Right lobe of liver (tissue), 6 donors: ENCODE measurements at places on chromosomes 1 and 21. TPM values are rescaled to one million over a fixed set of nuclear protein-coding genes. Genes with fewer than 3 reads are reported as not detected.

- H3K4me3 ChIP-seq = no peak overlapping the region
- no peak for DNase-seq
- H3K27me3 ChIP-seq = no peaks in the 10 kb centered on the region
- H3K4me1 ChIP-seq = no peaks in the 10 kb centered on the region
- no peak overlapping the region for H3K27ac ChIP-seq
- H3K36me3 ChIP-seq = no peaks in the 10 kb centered on the region
These were observed 32.4 kb upstream of the SERTAD4 start for GRCh38 chr1:210200124-210200736.

- H3K27ac ChIP-seq = no peak overlapping the region
- no peaks in the 10 kb centered on the region for H3K27me3 ChIP-seq
- peaks cover 11% of the 10 kb centered on the region for H3K4me1 ChIP-seq
- no peaks in the 10 kb centered on the region for H3K36me3 ChIP-seq
- H3K4me3 ChIP-seq = no peak overlapping the region
These were observed 67.3 kb downstream of the LAMC1 start for GRCh38 chr1:183090391-183091006.

GRCh38 chr1:55288245-55288644, 73.1 kb upstream of the USP24 start:
- no peaks in the 10 kb centered on the region for H3K4me1 ChIP-seq
- no peak overlapping the region for H3K27ac ChIP-seq
- H3K4me3 ChIP-seq = no peak overlapping the region
- DNase-seq = no peak
- no peaks in the 10 kb centered on the region for H3K27me3 ChIP-seq
- H3K36me3 ChIP-seq = no peaks in the 10 kb centered on the region

- H3K27me3 ChIP-seq = no peaks in the 10 kb centered on the region
- H3K27ac ChIP-seq = peak overlapping the region; percentile 58
- H3K36me3 ChIP-seq = no peaks in the 10 kb centered on the region
- no peak overlapping the region for H3K4me3 ChIP-seq
- no peaks in the 10 kb centered on the region for H3K4me1 ChIP-seq
These were observed 134.8 kb downstream of the FGGY start for GRCh38 chr1:59431566-59432294.

DNA sequence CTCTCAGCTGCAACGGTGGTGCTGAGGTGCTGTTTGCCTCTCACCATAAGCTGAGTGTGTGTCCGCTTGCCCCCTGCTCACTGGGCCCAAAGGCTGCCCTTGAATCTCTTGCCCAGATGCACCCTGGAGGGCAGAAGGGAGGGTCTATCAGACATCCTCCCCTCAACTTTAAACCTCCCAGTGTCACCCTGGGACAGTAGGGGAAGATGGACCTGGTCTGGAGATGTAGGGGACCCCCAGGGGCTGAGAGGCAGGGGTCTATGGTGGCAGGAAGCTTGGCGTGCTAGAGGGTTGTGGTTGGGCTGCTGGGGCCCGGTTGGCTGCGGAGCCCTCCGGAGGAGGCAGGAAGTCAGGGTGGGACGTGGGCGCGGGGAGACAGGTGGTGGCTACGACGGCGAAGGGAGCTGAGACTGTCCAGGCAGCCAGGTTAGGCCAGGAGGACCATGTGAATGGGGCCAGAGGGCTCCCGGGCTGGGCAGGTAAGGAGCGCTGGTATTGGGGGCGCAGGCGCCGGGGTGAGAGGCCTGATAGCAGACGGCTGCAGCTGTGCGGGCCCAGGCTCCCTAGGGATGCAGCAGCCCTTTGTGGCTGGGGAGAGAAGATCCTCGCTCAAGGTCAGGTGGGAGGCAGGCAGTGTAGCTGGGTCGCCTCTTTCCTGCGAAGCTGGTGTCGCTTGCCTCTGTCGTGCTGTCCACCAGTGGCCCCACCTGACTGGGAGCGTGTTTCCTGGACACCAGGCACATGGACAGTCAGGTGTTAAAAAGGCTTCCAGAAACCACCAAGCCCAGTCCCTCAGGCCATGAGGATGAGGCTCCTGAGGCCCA, at the start of gene LCK:
TSS of gene LCK (plus strand) at position 373 of the 824 bp plus-strand sequence. CDS start 23,065 bp downstream, outside the sequence.
- H3K27me3 ChIP-seq = no peaks in the 10 kb centered on the region
- peak within 1 kb of the TSS; percentile 36 for H3K27ac ChIP-seq
- H3K36me3 ChIP-seq = no peaks in the 10 kb centered on the region
- H3K4me3 ChIP-seq = no peak within 1 kb of the TSS
- DNase-seq = peak; percentile 53

DNA sequence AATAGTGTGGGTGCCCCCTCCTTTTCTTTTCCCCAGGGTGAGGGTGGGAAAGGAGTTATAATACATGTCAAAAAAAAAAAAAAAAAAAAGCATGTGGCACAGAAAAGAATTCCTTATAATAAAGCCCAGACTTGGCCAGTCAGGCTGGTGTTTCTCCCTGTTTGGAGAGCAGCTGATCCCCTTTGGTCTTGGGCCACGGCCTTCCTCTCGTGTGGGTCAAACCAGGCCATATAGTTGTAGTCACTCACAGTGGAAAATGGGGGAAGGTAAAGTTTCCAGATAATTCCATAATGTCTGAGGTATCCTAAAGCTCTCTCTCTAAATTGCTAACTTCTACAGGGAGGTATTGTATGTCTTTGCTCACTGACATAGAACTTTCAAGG, 22.0 kb downstream of the CLIC6 start:
- H3K4me3 ChIP-seq = no peak overlapping the region
- no peak for DNase-seq
- no peaks in the 10 kb centered on the region for H3K36me3 ChIP-seq
- H3K27ac ChIP-seq = no peak overlapping the region
- no peaks in the 10 kb centered on the region for H3K27me3 ChIP-seq

- H3K4me3 ChIP-seq = no peak overlapping the region
- no peaks in the 10 kb centered on the region for H3K4me1 ChIP-seq
- no peak for DNase-seq
- no peaks in the 10 kb centered on the region for H3K27me3 ChIP-seq
- no peak overlapping the region for H3K27ac ChIP-seq
These were observed 57.3 kb downstream of the SDCCAG8 start for GRCh38 chr1:243312952-243313634.

DNA sequence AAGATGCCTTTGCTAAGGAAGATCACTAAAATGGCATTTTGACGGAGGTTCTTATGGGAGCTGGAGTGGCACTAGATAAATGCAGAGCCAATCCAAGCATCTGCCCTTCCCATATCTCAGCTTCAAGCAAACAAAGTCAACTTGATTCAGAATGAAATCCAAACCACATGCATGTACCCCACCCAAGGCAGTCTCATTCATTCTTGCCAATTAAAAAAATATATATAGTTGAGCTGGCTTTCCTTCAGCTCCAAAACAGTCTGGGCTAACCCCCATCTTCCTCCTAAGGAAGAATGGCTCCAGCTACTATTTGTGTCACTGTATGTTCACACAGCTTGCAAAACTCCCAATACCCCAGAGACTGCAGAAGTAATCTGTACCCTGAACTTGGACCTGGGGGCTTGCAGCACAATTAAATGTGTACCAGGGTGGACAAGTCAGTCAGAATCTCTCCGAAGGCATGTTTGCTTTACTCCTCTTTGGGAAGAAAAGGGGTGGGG, 35.4 kb downstream of the GPR3 start:
- H3K4me1 ChIP-seq = no peaks in the 10 kb centered on the region
- no peak overlapping the region for H3K4me3 ChIP-seq
- H3K36me3 ChIP-seq = peaks cover 16% of the 10 kb centered on the region
- DNase-seq = no peak

GRCh38 chr1:155479205-155479604, 83.4 kb downstream of the ASH1L start:
- no peak for DNase-seq
- no peaks in the 10 kb centered on the region for H3K4me1 ChIP-seq
- no peak overlapping the region for H3K4me3 ChIP-seq
- no peak overlapping the region for H3K27ac ChIP-seq
- no peaks in the 10 kb centered on the region for H3K27me3 ChIP-seq

DNA sequence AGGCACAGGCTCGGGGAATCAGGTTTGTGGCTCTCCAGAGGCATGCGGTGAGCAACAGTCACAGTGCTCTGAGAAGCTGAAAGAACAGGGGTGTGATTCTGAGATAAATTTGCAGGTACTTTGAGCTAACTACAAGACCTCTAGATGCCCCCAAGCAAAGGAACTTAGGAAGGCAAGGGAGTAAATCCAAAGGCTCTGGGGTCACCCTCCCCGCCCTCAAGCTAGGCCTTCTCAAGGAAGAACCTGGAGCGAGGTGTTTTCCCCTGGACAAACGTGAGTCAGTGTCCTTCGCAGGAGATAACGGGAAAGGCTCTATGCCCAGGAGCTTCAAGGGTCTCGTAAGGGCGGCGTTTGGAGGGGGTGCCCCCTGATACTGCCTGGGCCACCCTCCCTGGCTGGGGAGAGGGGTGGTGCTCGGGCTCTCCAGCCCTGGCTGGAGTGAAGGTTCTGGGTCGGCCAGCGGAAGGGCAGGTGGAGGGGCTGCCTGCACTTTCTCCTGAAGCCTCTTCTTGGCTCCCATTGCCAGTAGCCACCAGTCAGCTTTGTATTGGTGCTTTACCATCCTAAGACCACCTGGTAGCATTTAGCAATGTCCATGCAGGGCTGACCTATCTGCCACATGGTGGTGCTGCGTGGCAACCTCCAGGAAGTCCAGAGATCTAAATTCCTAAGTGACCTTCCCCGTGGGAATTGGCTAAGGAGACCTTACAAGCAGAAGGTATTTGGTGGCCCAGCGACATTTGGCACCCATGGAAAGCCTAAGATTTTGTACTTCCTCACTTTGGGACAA, 44.0 kb downstream of the GPR161 start:
- no peak overlapping the region for H3K27ac ChIP-seq
- no peaks in the 10 kb centered on the region for H3K27me3 ChIP-seq
- no peak for DNase-seq
- no peak overlapping the region for H3K4me3 ChIP-seq

DNA sequence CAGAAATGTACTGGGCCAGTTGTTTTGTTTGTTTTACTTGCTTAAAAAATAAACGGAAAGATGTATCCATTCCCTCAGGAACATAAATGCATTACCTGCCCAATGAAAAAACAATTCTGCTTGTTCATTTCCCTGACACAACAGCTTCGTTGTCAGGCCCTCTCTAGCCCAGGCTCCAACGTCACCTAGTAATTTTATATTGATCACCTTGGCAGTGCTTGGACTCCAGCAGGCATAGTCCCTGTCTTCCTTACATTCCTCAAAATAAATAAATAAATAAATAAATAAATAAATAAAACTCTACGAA, 1.2 kb downstream of the CEP170 start:
- no peak for DNase-seq
- H3K36me3 ChIP-seq = no peaks in the 10 kb centered on the region
- no peaks in the 10 kb centered on the region for H3K27me3 ChIP-seq
- H3K4me3 ChIP-seq = peak overlapping the region; percentile 82

- no peak overlapping the region for H3K27ac ChIP-seq
- DNase-seq = no peak
- no peaks in the 10 kb centered on the region for H3K4me1 ChIP-seq
- H3K27me3 ChIP-seq = no peaks in the 10 kb centered on the region
These were observed 322.1 kb upstream of the TMPRSS15 start for GRCh38 chr21:18725653-18726052.

DNA sequence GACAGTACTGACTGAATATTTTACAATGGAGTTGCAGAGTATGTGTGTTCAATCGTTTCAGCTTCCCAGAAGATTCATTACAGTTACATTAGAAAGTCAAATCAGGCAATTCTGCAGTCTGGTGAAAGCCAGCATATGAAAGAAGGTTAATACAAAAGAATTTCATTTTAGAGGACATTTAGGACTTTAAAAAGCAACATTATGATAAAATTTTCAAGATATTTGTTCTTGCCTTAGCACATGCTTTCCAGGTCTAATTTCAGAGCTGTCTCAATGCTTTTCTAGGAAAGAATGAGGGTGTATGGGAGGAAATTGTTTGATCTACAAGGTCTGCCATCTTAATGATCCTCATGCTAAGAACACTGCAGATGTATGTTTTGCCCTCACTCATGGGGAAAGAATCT, 63.2 kb downstream of the RERE start:
- H3K27me3 ChIP-seq = no peaks in the 10 kb centered on the region
- no peaks in the 10 kb centered on the region for H3K36me3 ChIP-seq
- no peak for DNase-seq
- H3K4me3 ChIP-seq = no peak overlapping the region
- no peaks in the 10 kb centered on the region for H3K4me1 ChIP-seq

DNA sequence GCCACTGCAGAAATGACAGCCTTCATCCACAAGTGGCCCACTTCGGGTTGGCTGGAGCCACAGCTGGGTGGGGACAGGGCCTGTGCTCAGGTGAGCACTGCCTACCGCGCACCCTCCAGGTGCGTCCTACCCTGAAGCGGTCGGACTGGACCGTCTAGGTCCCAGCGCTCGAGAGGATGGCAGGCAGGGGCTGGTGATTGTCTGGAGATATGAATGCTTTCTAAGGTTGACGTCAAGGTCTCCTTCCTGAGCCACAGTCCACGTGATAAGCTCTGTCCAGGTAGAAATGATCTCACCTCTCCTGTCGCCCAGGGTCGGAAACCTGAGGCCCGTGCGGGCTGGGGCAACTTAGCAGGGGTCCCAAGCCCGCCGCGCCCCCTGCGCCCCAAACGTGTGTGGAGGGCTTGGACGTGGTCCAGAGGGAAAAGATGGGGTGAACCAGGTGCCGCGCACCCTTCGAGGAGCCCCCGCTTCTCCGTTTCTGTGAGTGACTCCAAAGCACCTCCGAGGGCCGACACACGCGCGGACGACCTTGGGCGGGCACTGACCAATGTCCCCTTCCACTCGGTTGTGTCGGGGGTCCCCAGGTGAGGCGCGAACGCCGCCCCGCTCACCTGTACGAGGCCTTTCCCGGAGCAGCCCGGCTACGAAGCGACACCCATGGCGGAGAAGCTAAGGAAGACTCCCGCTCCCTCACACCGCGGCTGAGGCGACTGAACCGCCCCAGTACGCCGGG, 853 bp upstream of the DOP1B start:
- H3K27ac ChIP-seq = peak overlapping the region; percentile 32
- H3K36me3 ChIP-seq = no peaks in the 10 kb centered on the region
- H3K4me1 ChIP-seq = no peaks in the 10 kb centered on the region

- no peaks in the 10 kb centered on the region for H3K36me3 ChIP-seq
- no peaks in the 10 kb centered on the region for H3K4me1 ChIP-seq
- H3K27ac ChIP-seq = no peak overlapping the region
- DNase-seq = no peak
- H3K4me3 ChIP-seq = no peak overlapping the region
- H3K27me3 ChIP-seq = no peaks in the 10 kb centered on the region
These were observed 37.5 kb downstream of the XCL2 start for GRCh38 chr1:168506204-168506819.

GRCh38 chr1:118978914-118979701, 9.0 kb downstream of the TBX15 start:
- no peak overlapping the region for H3K4me3 ChIP-seq
- peaks cover 33% of the 10 kb centered on the region for H3K27me3 ChIP-seq
- no peak for DNase-seq

GRCh38 chr1:225974454-225974853, 24.7 kb downstream of the SDE2 start:
- H3K27me3 ChIP-seq = no peaks in the 10 kb centered on the region
- no peak overlapping the region for H3K27ac ChIP-seq
- DNase-seq = no peak
- no peak overlapping the region for H3K4me3 ChIP-seq

GRCh38 chr1:78070758-78071157, 25.0 kb downstream of the GIPC2 start:
- H3K4me1 ChIP-seq = no peaks in the 10 kb centered on the region
- no peak overlapping the region for H3K4me3 ChIP-seq
- no peaks in the 10 kb centered on the region for H3K36me3 ChIP-seq
- H3K27me3 ChIP-seq = no peaks in the 10 kb centered on the region
- peak overlapping the region; percentile 53 for H3K27ac ChIP-seq

HSD3B2 gene
- not detected for total RNA-seq

WDTC1 gene
- total RNA-seq = 22.7 TPM

ZNF691 gene
- total RNA-seq = 5.7 TPM

CHODL gene
- 0.11 TPM for total RNA-seq

MAEL gene
- not detected for total RNA-seq

PAQR6 gene
- 0.61 TPM for total RNA-seq

TMEM240 gene
- total RNA-seq = not detected
